ENCODE measurements at places on chromosomes 1 and 21.

DNA sequence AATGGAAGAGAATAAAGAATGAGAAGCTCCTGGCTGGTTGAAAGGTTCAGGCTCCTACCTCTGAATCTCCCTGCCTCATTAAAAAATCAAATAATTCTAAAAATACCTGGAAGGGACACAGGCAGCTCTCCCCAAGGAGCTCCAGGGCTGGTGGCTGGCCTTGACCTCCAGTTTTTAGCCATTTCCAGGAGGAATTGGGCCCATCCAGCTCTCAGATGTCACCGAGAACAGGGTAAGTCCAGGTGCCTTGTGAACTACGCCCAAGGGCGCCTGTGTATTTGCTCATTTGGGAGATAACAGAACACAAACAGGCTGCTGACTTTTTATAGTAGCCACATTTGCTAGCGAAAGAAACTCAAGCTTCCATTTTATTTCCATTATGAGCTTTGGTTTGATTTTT is 321.0 kb upstream of the C1orf174 start:
- no peak for DNase-seq

- DNase-seq = no peak
These were observed 1359.6 kb downstream of the PLA2G4A start for GRCh38 chr1:188188317-188188716.

DNA sequence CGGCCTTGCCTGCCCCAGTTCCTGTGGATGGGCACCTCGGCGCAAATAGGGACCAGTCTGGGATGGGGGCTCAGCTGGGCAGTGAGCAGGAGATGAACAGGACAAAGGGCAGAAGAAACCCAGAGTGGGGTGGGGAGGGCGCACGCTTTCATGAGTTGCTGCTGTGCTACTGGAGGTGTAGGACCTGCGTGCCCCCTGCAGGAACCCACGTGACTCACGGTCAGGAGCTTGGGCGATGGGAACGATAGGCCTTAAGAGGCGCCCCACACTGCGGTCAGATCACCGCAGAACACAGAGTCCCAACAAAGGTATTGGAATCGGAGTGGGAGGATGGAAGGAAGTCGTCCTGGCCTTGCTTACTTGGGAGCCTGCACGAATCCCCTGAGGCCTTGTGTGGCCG is 17.2 kb downstream of the PRDM15 start:
- DNase-seq = no peak

- no peak for DNase-seq
These were observed 51.8 kb downstream of the FBXO2 start for GRCh38 chr1:11602424-11602823.

DNA sequence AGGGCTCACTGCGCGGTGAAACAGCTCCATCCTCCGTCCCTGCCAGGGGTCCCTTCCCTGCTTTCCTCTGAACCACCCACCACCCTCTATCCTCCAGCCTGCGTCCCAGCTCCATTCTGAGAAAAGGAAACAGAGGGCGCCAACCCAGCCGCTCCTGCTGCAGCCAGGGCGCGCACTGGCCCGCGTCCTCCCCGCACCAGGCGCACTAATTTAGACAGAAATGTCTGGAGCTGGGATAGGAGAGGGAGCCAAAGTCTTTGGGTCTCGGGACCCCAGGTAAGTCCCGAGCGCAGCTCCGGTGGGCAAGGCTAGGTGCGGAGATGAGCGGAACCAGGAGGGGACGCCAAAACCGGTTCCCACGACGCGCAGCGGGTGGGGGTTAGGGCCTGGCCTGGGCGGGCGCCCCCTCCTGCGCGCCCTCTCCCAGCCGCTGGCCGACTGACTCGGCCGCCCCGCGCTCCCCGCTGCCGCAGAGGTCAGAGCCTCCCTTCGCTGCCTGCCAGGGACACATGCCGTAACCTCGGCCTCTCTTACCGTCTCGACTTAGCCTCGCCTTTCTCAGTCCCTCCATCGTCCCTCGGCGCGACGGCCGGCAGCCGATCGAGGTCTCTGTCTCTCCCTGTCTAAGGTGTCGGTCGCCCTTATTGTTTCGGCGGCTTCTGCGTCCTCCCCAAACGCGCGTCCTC is 2.0 kb downstream of the CAMK2N1 start:
- no peak for DNase-seq

- no peak for DNase-seq
These were observed 71.3 kb downstream of the OBSCN start for GRCh38 chr1:228279011-228279721.

Measured in HEK293T (cell line).